ENCODE measurements at places on chromosomes 4 and X.
A peak's percentile ranks its signal among the peaks of the same experiment; 100 is the strongest.

- no peak for DNase-seq
Measured at GRCh38 chr4:140047786-140048185, 106.2 kb downstream of the MAML3 start.

GRCh38 chr4:127131527-127131926, 501.2 kb upstream of the INTU start:
- no peak for DNase-seq

- no peak for DNase-seq
Measured at GRCh38 chr4:139907001-139907809, 241.6 kb downstream of the MGST2 start.

DNA sequence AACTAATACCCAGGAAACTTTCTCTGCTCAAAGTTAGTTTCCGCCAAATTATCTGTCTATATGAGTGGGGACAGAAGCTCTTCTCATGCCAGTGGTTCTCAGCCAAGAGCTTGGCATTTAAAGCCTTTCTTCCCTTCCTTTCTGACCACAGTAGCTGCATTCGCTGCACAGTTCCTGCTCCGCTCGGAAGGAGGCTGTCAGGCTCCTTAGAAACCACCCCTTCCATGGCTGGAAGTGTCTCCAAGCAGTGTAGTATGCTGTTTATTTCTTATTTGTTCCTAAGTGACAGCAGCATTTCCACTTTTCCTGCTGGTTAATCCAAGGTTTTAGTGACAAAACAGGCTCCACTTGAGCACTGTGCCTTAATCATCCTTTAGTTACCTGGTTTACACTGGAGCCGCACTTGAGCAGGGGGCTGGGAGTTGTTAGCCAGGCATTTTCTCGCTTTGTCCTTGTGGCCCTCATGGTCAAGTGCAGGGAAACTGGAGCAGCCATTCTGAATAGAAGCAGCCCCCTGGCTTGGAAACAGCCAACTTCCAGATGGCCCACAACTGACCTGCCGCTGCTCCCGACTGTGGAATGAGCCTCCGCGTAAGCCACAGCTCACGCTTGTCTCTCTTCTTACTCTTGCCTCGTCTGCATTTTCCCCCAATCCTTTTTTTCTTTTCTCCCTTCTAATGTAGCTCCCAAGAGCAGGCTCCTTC, 739.4 kb upstream of the TENM3 start:
- DNase-seq: no peak

DNA sequence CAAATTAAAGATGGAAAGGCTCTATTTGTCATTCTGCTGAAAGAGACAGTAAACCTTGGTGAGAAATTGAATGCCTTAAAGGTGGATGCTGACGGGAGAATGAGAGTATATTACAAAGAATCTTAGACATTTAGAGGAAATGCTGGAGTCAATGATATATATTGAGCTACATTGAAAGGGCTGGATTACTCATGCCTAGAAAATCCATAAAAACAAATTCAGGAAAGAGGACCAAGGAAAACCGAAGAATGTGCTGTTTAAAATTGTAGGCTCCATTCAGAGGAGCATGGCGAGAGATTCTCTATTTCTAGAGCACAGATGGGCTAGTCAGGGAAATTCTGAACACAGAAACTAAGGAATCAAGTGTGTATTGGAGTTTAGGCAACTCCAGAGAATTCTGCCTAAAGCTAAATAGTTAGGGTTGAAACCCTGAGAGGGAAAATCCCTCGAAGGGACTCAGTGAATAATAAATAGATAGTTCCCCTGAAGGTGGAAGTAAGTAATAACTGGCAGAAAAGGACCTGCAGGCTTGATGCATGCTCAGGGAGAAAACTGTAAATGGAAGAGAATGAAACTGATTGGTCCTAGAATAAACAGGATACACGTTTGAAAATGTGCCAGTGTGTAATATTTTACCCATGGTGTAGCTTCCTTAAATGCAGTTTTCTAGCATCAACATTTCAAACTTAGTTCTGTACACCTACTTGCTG, 1532.4 kb upstream of the TENM3 start:
- no peak for DNase-seq

GRCh38 chr4:7512946-7513345, 78.2 kb upstream of the PSAPL1 start:
- no peak for DNase-seq

DNA sequence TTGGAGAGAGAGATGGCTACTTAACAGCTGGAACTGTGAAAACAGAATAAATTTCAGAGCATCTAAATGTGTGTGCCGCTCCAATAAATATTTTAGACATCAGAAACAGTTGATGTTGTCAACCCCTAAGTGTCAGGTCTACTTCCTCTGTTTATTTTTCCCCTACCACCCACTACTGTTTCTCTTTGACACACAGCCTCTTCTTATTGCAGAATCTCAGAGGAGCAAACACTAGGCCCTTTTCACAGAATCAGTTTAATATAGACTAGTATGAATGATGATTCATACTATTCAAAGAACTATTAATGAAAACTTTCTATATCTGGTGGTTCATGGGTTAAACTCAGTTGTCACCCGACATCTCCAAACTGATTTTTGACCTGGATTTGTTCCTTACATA, 33.9 kb downstream of the NAA11 start:
- DNase-seq: no peak

DNA sequence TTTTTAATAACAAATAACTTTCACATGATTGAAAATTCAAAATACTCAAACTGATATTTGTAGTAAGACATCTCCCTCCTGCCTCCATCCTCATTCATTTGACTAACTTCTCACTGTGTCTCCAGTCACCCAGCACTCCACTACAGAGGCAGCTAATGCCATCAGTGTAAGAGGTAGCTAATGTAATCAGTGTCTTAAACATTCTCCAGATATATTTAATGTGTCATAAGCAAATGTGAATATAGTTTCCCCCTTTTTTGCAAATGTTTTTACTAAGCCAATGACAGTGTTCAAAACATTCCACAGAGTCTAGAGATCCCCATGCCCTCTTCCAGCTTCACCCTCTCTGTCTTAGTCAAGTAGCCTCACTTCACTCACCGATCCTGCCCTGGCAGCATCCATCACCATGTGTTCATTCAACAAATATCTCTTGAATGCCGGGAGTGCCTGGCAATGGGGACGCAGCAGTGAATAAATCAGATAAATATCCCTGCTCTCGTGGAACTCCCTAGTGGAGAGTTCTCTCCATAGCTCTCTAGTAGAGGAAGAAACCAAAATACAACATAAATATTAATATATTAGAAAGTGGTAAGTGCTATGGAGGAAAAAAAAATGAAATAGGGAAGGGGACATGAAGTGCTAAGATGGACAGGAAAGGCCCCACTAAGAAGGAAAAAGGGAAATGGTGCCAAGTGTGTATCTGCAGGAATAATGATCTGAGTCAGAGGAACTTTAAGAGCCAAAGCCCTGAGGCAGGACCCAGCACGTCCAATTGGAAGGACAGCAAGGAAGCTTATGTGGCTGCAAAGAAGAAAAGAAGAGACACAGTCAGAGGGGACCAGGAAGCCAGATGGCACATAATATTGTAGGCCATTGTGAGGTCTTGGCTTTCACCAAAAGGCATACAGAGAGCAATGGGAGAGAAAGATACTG, 18.7 kb downstream of the SCFD2 start:
- no peak for DNase-seq

GRCh38 chr4:56038487-56039162, 89.9 kb downstream of the CEP135 start:
- DNase-seq: no peak

DNA sequence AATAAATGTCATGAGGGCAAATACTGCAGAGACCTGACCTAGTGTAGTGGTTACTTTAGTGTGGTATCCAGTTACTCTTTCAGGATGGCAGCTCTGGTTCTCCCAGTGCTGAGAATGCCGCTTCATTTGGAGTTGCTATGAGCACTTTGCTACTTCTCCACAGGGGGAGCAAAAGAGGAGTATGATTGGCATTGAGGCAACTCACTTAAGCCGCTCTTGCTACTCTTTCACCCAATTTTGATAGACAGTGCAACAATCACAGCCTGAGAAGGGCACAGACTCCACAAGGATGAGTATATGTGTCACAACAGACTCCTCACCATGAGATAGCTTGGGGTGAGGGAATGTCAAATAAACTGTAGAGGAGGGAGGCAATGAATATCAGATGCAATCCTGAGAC, 81.2 kb downstream of the NPY1R start:
- DNase-seq: no peak

- DNase-seq: peak; percentile 14
Measured at GRCh38 chr4:6910340-6910959, 824 bp downstream of the TBC1D14 start.

- no peak for DNase-seq
Measured at GRCh38 chrX:40385256-40385655, 195.5 kb upstream of the ATP6AP2 start.

- DNase-seq: no peak
Measured at GRCh38 chr4:144712775-144713174, 66.8 kb downstream of the HHIP start.

DNA sequence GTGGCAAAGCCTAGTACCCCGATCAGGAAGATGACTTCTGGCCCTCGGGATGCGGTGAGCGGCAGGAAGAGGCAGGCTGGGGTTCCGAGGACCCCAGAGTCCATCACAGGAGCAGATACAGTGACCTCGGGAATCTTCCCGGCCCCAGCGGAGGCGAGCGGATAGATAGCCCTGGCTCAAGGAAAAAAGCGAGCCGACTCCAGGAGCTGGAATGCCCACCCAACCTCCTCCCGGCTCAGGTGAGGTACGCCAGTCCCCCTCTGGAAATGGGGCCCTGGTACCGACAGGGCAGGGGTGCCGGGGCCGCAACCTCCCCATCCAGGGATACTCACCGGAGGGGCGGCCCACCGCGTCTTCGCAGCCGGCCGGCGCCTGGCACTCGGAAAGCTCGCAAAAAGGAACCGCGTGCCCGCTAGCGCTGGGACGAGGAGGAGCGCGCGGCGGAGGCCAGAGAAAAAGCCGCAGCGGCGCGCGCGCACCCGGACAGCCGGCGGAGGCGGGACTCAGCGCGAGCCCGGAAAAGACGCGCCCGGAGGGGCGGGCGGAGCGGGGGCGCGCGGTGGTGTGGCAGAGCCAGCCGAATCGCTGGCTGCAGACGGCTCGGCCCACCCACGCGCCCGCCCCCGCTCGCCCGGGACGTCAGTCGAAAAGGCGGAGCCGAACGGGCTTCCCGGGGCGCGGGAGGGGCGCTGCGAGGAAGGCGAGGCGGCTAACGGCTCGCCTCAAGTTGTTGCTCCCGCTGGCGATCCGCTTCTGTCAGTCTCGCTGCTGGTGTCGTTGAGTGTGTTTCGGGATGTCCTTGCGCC, at the start of gene ACSL4:
Gene ACSL4 (minus strand): TSS at position 451 of the 806 bp plus-strand sequence. CDS start 49,894 bp downstream, outside the sequence.
- peak; percentile 39 for DNase-seq

GRCh38 chr4:83734576-83734975, 198.7 kb downstream of the GPAT3 start:
- DNase-seq: no peak

GRCh38 chrX:7216981-7217587, 69.1 kb upstream of the PUDP start:
- DNase-seq: no peak

DNA sequence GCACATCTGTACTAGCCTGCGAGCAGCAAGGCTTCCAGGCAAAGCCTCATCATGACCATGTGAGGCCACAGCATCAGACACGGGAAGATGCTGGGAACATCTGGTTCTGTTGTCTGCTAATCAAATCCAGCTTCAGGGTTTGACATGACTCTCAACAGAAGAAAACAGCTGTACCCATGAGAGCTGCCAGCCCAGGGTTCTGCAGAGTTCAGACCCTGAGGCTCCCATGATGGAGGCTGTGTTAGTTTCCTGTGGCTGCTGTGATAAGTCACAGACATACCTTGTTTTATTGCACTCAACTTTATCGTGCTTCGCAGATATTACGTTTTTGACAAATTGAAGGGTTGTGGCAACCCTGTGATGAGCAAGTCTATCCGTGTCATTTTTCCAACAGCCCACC, 37.5 kb downstream of the JAKMIP1 start:
- DNase-seq: no peak

DNA sequence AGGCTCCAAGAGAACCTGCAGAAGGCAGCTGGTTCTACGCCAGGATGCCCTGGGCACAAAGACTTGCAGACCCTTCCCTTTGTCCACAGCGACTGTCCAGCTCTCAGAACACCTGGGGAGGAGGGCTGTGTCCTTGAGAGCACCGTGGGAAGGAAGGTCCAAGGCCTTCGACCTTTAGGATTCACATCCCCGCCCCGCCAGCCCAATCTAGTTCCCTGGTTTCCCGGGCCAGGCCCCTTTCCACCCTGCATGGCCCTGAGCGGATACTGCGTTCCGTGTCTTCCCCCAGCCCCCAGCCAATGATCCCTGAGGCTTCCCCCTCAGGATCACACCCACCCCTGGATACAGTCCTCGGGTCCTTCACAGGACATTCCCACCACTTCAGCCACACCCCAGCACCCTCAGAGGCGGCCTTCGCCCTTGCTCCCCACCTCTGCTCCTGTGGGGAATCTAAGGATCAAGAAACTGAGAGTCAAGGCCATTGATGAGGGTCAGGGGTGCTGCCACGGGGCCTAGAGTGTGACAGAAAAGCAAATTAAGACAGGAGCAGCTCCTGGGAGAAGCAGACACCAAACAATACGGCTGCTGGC, 9.1 kb downstream of the ABCD1 start:
- no peak for DNase-seq

DNA sequence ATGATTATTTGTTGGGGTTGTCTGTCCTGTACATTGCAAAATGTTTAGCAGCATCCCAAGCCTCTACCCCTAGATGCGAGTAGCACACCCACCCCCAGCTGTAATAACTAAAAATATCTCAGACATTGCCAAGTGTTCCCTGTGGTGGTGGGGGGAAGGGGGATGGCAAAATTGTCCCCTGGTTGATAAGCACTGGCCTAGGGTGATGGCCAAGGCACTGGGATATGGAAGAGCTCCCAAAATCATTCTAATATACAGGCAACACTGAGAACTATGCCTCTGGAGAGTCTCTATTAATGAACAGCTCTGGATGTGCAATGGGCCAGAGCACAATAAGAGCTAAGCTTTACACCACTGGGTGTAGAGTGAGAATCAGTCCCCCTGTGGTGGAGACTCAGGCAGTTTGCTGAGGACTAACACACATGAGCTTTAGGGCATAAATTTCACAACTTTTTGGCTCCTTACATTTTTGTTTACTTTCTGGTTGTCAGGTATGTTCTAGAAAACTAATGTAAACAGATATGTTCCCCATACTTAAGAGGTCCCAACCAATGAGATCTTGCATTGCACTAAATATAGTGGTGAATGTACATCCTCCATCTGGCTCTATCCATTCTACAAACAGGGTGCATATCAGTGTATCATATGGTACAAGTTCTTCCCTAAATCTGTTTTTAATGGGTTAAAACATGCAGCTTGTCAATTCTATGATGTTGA, 34.5 kb downstream of the EDNRA start:
- no peak for DNase-seq

Data from SW 1271 (cell line).